ENCODE measurements at places on chromosomes 3 and 15.

DNA sequence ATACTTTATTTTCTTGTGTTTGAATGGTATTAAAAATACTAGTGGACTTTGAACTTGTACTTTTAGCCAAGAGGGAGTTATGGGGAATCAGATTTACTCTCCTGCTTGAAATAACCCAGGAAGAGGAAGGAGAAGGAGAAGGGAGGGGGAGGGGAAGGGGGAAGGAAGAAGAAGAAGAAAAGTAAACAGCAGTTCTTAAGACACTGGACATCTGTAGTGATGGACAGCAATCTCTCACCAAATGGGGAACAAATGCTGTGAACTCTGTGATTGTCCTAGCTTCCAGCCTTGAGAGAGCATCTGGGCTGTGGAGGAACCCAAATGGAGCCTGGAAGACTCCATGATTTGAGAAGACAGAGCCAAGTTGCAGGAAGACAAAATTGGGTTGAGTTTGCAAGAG, 52.0 kb downstream of the VPS8 start:
- no peak for DNase-seq

DNA sequence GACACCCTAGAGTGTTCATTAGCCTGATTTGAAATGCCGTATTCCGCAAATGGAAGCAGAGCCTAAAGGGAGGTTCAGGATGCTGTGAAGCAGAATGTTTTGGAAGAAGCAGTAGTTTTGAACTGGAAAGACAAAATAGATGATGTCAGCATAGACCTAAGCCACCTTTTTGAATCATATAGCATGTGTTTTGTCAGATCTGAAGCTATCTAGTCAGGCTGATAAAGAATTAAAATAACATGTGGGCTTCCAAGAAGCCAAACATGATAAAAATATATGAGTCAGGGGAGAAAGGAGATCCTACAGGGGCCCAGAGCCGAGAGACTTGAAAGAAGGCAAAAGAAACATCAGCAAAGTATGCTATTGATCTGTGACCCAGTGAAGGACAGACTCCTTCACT, 47.2 kb upstream of the RASA2 start:
- no peak for DNase-seq

DNA sequence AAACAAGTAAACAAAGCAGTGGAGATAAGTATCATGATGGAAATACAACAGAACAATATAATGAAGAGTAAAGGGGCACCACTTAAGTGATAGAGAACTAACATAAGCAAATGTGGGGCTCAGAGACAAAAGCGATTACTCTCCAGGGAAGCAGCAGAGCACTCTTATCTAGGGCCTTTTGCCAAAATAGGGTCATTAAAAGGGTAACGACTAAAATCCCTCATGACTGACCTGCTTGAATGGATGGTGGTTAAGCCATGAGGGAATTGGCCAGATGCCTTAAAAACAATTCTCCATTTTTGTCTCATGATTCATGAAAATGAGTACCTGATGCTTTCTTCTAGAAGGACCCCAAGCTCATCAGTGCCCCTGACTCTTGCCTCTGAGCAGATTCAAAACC, 3.2 kb upstream of the SLC7A14 start:
- peak; percentile 50 for DNase-seq

DNA sequence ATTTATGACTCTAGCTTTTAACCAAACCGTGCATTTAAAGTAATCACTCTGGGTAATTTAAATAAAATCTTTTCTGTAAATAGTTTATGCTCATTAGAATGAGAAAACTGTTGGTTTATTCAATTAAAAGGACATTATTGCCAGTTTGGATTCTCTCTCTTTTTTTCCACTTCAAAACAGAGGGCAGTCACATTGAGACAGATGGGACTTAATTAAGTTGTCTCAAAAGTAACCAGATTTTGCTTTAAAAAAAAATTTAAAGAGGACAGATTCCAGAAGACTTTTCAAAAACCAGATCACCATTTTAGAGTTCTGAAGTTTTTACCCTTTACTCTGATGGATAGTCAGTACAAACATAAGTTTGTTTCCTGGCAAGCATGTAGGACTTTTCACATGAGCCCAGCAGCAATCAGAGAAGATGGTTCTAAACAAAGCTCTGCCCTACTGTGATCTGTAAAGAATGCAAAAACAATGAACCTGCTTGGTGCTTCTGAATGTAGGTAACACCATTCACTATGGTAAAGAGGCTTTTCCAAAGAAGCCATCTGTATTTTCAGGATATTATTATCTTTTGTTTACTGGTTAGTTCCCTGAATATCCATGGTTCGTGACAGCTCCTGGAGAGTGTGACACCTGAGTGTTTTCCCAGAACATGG, 136.2 kb downstream of the LRTM1 start:
- no peak for DNase-seq

DNA sequence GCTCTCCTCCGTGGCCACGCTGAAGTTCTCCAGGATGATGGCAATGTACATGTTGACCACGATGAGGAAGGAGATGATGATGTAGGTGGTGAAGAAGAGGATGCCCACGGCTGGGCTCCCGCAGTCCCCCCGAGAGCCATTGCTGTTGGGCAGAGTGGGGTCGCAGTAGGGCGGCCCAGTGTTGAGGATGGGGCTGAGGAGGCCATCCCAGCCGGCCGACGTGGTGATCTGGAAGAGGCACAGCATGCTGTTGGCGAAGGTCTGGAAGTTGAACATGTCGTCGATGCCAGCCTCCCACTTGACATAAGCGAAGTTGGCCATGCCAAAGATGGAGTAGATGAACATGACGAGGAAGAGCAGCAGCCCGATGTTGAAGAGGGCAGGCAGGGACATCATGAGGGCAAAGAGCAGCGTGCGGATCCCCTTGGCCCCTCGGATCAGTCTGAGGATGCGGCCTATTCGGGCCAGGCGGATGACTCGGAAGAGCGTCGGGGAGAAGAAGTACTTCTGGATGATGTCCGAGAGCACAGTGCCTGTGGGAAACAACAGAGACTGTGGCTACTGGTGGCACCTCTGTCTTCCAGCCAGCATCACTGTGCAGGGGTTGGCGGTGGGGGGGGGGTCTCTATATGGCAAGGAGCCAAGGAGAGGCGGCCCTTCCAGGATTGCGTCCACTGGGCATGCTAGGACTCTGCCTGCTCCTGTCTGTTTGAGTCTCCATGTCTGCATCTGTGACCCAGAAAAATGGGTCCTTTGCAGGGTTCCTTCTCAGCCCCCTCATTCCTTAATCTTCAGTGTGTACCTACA, 55.1 kb downstream of the EXOG start:
- DNase-seq = no peak

- no peak for DNase-seq
Measured at GRCh38 chr3:148839805-148840204, 12.2 kb downstream of the CPB1 start.

GRCh38 chr15:40785814-40786213, 16.0 kb downstream of the C15orf62 start:
- DNase-seq = no peak

DNA sequence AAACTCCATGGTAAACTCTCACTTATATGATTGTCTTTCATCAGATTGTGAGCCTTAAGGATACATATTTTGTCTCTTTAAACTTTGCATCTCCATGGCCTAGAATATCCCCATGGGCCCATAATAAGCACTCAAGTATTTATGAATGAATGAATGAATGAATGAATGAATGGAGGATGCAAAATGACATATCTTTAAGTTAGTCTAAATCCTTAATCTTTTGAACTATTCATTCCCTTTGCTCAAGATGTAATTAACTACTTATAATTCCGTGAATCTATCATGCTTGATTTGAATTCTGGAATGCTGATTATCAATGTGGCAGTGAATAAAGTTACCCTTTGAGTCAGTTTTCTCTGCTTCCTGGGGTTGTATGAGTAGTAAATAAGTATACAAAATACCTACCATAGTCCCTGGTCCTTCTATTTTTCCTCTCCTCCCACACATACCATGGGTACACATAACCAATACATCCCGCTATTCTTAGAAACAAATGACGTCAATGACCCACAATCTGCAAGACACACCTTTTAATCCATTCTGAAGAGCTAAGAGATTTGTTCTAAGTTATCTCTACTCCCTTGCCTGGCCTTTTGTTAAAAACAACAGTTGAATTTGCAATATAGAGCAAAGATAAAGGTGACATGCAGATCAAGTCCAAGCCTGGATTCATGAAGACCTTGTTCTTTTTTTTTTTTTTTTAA, 94.5 kb downstream of the FBN1 start:
- no peak for DNase-seq

GRCh38 chr3:157938154-157938779, 168.0 kb downstream of the SHOX2 start:
- DNase-seq = no peak

DNA sequence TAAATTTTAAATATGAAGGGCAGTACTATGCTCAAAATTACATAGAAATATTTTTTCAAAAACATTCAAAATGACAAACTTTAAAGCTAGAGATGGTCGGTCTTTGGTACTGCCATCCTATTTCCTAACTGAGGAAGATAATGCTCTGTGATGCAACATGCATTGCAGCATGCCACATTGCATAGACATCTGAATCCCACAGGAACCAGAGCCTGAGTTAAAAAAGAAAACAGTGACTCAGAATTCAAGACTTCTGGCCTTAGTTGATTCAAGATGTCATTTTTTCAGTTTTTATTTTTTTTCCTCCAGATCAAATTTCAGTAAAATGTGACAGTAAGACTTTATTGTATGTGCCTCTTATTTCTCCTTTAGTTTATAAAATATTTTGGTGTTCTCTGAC, 33.1 kb downstream of the TP63 start:
- no peak for DNase-seq

GRCh38 chr3:13850161-13850945, 29.5 kb downstream of the WNT7A start:
- no peak for DNase-seq

GRCh38 chr3:5019411-5020241, 40.4 kb downstream of the BHLHE40 start:
- DNase-seq = no peak

GRCh38 chr3:182768413-182768812, 24.9 kb upstream of the ATP11B start:
- no peak for DNase-seq

GRCh38 chr15:88618686-88619085, 2.5 kb upstream of the AEN start:
- no peak for DNase-seq

DNA sequence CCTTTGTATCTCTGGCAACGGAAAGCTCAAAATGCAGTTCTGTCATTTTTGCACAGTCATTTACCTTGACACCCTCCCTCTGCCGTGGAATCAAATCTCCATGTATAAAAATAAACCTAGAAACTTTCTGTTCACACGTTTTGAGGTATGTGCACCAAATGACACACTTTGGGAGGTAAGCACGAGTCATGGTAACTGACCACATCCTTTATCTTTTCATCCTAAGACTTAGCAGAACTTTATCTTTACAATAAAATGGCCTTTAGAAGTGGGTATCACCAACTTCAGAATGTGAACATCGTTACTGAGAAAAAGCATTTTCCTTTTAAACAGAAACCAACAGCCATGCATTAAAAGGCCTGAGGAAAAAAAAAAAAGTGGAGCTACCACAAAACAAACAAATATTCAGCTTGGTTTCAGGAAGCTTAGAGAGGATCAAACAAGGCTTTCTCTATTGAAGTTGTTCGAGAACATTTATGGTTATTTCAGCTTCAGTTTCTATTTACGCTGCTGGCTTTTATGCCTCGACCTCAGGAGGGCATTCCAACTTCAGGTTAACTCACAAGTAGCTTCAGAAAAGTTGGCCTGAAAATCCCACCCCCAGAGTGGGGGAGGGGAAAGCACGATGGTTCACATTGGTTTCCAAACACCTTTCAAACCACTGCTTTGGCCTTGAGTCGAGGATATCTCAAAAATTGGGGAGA, 171.1 kb upstream of the ICE2 start:
- no peak for DNase-seq

- DNase-seq = no peak
Measured at GRCh38 chr15:48630245-48630644, 15.3 kb downstream of the FBN1 start.

DNA sequence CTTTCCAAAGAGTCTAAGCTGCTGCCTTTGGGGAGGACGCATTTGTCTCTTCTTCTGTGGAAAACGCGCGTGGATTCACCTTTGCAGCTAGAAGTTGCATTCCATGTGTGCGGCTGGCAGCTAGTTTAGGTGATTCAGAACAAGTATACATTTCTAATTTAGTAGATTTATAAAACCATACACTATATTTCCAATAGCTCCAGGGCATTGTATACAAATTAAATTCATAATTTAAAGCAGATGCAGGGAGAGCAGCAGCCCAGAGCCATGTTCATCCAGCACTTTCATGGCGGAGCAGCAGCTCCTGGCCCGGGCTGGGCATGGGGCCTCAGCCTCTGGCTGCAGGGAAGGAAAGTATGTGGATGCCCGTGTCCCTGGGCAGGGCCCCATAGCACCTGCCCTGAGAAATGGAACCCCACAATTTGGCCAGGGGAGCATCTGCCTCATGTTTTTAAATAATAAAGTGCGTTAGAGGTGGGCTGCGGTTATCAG, 42.8 kb upstream of the SEC22A start:
- DNase-seq = no peak

DNA sequence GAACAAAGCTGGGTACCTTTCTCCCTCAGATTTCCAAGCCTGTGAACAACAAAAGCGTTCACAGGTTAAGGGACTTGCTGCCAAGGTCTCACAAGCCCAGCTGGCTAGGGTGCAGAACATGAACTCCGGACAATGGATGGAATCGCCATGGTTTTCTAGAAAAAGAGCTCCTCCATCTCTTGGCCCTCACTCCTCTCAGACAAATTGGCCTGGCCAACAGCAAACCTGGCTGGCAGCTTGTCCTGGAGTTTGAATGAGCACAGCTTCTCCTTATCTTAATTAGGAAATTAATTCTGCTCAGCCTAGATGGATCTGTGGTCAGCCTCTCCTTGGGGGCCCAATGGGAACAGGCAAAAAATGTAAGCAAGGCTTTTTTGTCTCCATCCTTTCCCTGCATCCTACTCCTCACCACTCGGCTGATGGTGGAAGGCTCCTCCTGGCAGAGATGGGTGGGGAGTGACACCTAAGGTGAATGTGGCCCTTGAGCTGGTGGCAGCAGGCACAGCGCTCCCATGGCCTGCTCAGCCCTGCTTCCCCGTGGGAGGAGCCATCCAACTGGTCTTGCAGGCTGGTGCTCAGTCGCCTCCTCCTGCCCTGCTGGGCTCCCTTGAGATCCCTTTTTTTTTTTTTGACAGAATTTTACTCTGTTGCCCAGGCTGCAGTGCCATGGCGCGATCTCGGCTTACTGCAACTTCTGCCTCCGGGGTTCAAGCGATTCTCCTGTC, 5.8 kb downstream of the KLHL25 start:
- no peak for DNase-seq

- no peak for DNase-seq
Measured at GRCh38 chr3:129614927-129615363, 8.5 kb upstream of the PLXND1 start.

GRCh38 chr3:71975573-71975972, 190.6 kb upstream of the PROK2 start:
- DNase-seq = no peak

Measured in NCI-H1105 treated with DMSO at 0.1 percent for 48 hours (cell line).